ENCODE measurements at places on chromosomes 2 and 18.

- DNase-seq: no peak
Observed at GRCh38 chr2:204849892-204850291, 304.6 kb downstream of the PARD3B start.

- no peak for DNase-seq
Observed at GRCh38 chr18:49734836-49735235, 78.5 kb downstream of the ACAA2 start.

- no peak for DNase-seq
Observed at GRCh38 chr2:99085421-99085820, 56.1 kb upstream of the C2orf15 start.

- DNase-seq: no peak
Observed at GRCh38 chr2:71932780-71933466, 214.7 kb downstream of the CYP26B1 start.

DNA sequence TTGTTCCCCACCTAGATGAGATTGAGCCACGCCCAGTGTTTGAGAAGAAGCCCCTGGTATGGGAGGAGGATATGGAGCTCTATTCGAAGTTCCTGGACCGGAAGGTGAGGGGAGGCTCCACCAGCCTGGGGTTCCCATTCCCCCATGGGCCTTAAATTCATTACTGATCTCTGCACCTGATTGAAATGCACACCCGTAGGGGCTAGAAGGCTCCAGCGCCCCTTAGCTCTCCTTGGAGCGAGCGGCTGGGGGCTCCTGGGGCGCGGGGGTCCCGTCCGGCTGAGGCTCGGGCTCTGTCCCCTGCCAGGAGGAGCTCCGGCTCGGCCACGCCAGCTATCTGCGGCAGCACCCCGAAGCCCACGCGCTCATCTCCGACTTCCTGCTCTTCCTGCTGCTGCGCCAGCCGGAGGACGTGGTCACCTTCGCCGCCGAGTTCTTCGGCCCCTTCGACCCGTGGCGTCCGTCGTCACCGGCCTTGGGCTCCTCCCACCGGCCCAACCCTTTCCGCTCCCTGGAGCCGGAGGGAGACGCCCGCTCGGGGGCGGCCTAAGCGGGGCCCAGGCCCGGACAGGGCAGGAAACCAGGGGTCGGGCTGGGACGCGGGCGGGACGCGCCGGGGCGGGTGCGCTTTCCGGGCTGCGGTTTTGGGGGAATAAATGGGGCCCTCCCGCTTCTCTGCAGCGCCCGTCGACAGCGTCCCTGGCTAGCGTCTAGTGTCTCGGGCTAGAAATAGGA, 10.9 kb downstream of the CATIP start:
- peak; percentile 25 for DNase-seq

GRCh38 chr2:124540805-124541204, 515.7 kb downstream of the CNTNAP5 start:
- DNase-seq: no peak
